Activated T-cell treated with anti-CD3 and anti-CD28 coated beads for 4 hours (primary cell): ENCODE measurements at places on chromosomes 7 and 10.

DNA sequence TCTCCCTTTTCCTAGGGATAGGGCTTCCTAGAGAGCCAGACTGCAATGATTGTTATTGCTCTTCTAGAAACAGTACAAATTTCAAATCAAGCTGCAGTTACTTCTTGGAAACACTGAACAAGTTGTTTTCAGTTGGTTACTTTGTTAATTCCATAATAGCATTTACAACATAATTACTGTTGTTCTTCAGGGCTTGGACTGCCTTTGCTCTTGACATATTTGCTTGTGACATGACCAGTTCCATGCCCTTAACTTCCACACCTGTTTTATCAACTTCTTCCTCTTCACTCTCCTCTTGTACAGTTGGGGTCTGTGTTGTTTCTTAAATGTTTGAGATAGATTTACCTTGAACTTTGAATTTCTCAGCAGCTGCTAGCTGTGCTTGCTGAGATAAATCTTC is 104.4 kb downstream of the SEC23IP start:
- DNase-seq: no peak

DNA sequence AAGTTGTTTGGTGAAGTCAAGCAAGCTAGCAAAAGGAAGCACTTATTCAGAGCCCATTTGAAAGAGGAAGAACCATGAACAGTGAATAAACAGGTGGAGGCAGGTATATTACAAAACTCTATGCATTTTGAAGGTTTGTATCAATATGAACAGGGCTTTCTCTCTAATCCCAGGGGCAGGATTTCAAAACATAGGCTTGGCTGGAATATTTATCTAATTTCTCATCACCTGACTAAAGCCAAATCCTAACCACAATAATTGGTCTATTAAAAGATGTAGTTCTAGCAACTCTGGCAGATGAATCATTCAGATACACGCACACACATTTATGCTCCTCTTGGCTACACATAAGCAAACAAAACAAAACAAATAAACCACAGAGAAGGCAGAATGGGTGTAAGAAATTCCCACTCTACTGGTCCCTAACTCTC is 554.4 kb downstream of the INHBA start:
- DNase-seq: no peak

DNA sequence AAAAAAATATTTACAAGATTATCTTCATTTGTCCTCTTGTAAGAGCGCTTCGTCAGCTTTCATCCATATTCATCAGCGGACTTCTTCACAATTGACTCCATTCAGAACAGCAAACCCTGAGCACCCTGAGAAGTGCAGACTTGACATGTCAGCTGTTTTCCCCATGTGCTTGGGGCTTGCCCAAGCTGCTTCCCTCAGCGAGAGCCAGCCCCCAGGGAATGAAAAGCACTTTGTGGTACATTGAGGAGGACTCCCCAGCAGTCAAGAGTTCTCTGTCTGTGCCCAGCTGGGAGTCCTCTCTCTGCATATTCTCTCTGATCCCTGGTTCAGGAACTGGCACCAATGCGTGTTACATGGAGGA is 22.7 kb downstream of the HKDC1 start:
- DNase-seq: no peak

DNA sequence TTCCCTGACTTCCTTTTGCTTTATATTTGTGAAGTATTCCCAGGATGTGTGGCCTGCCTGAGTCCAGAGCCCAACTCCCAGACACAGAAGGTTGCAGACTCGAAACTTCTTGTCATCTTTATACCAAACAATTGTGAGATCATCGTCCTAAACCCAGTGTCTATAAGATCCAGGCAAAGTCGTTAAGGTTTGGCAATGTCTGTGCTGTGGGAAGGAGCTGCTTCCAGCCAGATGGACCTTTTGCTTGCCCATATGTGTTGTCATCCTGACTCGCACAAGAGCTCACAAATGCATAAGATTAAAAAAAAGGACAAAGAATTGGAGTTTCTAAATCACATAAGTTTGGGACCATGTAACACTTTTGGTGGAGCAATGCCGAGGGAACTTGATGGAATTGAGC is 37.0 kb downstream of the WNT2 start:
- DNase-seq: no peak

- peak; percentile 68 for DNase-seq
Observed at GRCh38 chr10:6204063-6204340, 1.3 kb downstream of the PFKFB3 start.

DNA sequence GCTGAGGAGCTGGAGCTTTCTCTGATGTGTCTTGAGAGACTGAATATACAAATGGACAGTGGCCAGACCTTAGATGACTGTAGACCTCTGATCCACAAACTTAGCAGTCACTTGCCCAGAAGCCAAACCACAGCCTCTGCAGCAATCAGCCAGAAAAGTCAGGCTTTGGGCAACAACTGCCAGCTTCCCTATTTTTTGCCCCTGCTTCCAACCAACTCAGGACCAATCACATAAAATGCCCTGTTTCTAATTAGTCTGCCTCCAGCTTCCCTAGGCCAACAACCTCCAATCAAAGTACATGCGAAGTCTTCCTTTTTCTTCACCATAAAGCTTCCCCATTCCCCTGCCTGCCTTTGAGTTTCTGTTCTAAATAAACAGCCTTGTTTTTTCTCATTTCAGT is 37.8 kb upstream of the CACUL1 start:
- no peak for DNase-seq

- DNase-seq: no peak
Observed at GRCh38 chr10:11424456-11425295, 186.8 kb downstream of the USP6NL start.

DNA sequence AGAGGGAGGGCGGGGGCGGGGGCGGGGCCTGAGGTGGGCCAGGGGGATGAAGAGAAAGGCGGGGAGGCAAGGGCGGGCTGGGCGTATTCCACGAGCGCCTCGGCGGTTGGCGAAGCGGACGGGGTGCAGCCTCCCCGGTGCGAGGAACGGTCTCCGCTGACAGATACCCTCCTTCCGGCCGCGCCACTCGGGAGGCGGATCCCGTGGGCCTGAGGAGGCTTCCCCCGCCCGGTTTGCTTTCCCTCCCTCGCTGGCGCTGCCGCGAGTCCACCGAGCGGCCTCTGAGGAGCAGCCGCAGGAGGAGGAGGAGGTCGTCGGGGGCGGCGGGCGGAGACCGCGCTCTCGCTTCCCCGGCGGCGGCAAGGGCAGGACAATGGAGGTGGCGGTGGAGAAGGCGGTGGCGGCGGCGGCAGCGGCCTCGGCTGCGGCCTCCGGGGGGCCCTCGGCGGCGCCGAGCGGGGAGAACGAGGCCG is at the start of gene TRIM24:
Gene TRIM24, plus strand, starts transcription at position 84 of the 473 bp plus-strand sequence. Its CDS starts 290 bp downstream, at position 374.
- no peak for DNase-seq

DNA sequence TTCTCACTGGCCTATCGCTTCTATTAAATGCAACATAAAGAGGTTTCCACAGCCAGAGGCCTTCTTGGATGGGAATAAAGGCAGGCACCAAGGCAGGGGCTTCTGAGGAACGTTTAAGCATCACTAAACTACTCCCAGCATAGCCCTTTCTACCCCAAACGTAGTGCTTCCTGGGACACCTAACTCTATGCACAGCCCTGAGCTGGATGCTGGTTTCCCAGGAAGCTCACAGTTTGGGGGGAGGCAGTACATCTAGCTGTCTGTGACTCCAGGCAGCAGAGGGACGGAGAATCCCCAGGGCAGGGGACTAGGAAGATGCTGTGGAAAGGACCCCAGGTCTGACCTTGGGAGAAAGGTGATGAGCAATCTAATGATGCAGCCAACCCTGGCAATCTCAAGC is 192.8 kb upstream of the ZMIZ1 start:
- DNase-seq: no peak

DNA sequence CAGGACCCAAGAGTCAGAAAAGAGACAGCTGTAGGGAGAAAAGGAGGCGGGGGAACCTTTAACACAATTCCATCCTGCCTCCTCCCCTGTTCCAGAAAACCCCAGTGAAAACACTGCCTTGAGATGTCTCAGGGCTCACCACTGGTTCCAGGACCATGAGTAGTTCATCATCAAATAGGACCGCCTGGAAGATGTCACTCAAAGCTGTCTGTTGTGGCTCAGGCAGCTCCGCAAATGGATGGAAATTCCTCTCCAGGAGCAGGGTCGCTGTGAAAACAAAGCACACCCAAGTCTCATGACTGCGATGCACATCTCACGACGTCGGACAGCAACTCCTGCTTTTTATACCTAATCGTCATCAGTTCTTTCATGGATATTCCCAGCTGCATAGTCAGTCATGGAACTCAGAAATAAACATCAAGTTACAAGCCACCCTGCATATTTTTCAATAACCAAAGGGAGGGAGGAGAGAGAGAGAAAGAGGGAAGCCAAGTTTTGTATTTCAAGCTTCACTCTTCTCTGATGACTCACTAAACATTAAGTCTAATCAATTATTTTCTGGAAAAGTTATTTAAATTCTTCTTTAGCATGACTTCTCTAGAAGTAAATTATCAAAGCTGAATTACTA is 49.2 kb downstream of the GSDME start:
- no peak for DNase-seq

DNA sequence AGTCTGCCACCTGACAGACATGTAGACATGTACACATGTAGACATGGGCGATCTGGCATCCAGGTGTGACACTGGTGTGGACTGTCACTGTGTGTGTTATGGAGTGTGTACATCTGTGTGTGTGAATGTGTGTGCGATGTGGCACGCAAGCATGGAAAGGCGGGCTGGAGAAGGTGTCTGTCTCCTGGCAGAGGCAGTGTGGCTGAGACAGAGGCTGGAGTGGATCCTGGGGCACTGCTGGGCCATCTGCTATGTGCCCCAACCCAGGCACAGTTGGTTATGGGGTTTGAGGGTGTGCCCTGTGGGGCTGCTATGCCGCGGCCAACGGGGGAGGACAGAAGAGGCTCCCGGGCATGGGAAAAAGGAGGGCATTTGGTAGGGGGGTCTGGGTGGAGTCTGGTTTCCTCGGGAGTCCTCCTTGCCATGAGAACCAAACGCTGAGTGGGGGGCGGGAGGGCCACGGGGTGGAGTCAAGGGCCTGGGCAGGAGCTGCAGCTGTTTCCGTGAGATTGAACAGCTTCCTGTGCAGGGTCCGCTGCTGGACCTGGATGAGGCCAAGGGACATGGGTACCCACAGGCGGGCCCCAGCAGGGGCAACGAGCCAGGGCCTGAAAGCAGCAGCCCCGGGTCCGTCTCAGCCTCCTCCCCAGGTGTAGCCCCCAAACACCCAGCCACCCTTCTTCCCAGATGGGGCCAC is 1.3 kb downstream of the ELN start:
- no peak for DNase-seq

DNA sequence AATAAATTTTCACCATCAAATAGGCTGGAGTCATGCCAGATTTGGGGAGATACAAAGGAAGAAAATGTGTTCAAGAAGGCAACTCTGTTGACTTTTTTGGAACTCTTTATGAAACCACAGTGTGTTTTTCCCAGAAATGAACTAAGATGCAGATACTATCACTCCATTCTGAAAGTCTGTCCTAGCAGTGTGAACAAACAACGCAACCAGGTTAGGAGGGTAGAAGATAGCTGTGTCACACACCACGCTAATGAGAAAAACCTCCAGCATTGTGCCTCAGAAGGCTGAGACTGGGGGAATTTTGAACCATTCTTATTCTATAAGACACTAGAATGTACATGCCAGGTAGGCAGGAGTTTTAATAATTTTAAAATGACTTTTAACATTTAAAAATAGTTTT is 15.9 kb upstream of the ATP6V0A4 start:
- no peak for DNase-seq

DNA sequence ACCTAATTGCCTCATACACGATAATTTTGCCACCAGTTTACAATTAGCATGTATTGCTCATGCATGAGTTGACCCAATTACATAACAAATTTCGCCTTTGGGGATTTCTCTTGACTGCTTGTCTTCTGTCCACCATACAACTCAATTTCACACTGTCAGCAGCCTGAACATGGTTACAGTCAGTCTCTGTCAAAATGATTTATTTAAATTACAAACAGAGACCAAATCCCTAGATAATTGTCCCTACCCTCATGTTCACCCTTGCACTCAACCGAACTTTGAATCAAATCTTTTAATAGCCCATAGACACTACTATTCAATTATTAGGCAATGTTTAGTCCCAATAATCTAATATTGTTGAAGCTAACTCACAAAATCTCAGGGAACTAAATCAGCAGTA is 59.7 kb upstream of the NEBL start:
- no peak for DNase-seq

DNA sequence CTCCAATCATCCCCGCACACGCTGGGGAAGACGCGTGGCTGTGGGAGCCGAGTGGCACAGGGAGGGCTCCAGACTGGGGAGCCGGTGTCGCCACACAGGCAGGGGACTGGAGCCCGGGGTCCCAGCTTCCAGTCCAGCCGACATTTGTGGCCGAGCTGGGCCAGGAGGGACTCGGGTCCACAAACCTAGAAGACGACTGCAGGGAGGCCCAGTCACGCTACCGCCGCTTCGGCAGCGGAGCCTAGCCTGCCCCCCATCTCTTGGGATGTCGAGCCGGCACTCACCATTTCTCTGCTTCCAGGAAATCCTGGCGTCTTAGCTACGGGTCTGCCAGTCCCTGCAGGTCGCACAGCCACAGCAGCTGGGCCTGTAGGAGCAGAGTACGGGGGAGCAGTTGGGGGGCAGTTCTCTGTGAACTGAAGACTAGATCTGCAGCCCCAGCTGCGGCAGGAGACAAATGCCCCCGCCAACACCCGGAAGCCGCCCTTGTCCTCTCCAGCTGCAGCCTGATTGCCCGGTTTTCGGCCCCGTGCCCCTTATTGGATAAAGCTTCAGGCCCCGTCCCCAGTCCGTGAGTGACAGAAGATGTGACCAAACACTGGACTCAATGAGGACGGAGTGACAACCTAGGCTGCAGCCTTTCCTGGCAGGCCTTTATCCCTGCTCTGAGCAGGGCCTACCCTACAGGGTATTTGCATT is 270.7 kb downstream of the ZNF33B start:
- DNase-seq: no peak

DNA sequence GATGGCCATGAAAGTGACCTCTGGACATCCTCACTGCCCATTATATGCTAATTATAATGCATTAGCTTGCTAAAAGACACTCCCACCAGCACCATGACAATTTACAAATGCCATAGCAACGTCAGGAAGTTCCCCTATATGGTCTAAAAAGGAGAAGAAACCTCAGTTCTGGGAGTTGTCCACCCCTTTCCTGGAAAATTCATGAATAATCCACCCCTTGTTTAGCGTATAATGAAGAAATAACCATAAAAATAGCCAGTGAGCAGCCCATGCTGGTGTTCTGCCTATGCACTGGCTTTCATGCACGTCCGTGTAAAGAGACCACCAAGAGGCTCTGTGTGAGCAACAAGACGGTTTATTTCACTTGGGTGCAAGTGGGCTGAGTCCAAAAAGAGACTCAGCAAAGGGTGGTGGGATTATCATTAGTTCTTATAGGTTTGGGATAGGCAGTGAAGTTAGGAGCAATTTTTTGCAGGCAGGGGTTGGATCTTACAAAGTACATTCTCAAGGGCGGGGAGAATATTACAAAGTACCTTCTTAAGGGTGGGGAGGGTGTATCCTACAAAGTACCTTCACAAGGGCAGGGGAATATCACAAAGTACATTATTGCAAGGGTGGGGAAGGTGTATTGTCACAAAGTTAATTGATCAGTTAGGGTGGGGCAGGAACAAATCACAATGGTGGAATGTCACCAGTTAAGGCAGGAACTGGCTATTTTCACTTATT is 45.6 kb downstream of the LBX1 start:
- no peak for DNase-seq

- no peak for DNase-seq
Observed at GRCh38 chr10:80278480-80278879, 11.0 kb downstream of the MAT1A start.
